ENCODE measurements at places on chromosomes 7 and 10.

DNA sequence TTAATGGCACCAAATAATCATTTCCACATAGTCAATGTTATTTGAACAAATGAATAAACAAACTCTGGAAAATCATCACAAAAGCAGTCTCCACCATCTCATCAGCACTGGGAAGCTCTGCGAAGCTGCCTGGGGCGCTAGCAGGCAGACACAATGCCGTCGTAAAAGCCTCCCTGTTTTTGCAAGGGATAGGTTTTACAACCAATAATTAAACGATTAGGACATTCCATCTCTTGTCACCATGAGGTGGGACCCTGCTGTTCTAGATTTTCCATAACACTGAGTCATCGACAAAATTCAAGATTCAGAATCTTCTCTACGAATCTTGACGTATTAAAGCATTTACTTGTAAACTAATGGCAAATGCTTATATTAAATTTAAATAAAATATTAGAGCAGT is 172.8 kb upstream of the AKR1E2 start:
- no peak for DNase-seq

DNA sequence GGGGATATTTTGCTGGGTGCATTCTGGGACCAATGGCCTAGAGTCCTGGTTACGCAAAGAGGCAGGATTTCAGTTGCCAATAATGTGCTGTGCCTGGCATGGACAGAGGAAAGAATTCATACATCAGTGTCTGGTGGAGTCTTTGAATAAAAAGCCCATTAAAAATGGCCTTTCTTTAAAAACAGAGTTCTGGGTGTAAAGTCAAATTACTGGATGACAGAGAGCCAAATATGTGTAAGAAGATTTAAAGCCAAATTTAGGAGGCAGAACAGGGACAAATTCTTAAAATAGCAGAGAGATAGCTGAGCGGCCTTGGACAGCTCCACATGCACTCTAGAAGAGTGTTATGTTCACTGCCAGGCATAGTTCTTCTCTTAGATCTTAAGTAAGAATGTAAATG is 60.8 kb upstream of the MEOX2 start:
- no peak for DNase-seq

GRCh38 chr10:80177781-80178636 is 27.3 kb downstream of the ANXA11 start:
- DNase-seq = no peak

DNA sequence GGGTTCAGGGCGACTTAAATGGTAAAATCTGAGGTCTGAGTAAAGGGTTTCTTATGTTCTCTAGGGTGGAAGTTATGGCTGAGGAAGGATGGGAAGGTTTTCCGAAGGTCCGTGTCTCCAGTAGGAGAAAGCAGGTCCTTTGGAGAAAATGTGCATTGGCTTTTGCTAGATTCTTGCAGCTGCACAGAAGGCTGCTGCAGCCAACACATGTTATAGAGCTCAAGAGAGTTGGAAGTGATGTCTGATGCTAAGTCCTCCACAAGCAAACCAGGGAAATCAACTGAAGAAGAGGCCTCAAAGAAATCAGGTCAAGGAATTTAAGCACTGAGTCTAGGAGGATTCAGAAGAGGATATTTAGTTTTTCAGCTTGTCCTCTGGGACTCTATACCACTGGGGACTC is 404.6 kb downstream of the LRMDA start:
- DNase-seq = no peak

DNA sequence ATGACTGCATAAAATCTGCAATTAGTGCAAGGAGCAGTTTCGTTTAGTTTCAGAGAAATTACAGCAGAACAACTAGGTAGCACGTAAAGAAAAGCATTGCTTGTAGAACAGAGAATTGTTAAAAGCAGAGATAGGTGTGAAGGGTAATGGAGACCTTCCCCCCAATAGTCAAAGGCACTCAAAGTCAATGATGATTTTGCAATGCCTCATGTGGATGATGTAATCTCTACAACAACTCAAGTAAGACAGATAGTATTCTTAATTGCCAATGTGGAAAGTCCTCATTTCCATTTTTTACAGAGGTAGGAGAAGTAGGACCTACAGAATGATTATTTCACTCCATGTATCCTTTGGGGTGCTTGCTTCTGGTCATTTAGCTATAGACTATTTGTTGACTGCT is 94.3 kb upstream of the GNAI1 start:
- DNase-seq = no peak

- no peak for DNase-seq
These were observed 18.5 kb downstream of the DLD start for GRCh38 chr7:107909445-107909844.

DNA sequence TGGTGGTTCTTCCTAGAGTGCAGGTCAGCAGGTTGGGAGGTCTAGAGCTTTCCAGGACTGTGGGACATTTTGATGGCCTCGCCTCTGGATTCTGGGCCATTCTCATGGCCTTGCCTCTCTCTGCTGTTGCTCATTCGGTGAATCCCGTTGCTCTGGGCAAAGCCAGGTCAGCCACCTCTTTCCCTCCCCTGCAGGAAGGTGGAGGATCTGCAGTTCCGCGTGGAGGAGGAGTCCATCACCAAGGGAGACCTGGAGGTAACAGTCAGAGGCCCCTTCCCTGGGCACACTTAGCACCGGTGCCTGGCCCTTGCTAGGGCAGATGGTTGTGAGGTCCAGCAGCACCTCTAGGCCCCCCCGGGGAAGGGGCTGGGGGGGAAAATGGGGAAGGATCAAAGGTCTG is 74.9 kb downstream of the CLIP2 start:
- no peak for DNase-seq

DNA sequence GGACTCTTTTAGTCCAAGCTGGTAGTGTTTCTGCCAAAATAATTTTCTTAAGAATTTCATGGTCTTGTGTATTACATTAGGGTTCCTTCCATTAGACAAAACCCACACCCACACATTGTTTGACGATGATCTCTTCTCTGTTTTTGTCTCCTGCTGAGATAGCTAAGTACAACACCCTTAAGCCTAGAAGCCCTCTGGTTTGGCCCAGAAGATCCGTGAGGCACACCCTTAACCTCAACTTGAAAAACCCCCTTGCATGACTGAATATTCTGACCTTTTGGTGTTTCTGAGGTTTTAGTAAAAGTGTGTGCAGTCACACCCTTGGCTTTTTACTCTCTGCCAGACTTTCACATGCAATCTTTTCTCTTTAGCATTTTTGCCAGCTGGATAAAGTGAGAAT is 29.3 kb upstream of the ERCC6 start:
- no peak for DNase-seq

GRCh38 chr7:6306471-6306870 is 34.0 kb upstream of the CYTH3 start:
- DNase-seq = no peak

- no peak for DNase-seq
These were observed 12.6 kb upstream of the SLC16A12 start for GRCh38 chr10:89547853-89548513.

DNA sequence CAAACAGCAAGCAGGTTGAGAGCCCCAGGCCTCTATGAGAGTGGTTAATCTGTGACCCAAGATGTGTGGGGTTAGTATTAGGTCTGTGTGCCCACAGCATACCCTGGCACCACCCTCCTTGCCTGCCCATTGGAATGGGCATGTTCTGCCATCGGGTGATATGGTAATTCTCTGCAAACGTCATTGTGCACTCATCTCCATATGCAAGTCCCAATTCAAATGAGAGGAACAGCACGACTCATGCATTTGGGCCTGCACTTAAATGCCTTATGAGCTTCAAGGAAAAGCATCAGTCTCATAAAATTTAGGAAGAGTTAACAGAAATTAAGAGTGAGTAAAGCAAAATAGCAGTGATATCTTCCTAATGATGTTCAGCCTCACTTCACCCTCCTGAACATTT is 133.9 kb upstream of the FGFR2 start:
- no peak for DNase-seq

DNA sequence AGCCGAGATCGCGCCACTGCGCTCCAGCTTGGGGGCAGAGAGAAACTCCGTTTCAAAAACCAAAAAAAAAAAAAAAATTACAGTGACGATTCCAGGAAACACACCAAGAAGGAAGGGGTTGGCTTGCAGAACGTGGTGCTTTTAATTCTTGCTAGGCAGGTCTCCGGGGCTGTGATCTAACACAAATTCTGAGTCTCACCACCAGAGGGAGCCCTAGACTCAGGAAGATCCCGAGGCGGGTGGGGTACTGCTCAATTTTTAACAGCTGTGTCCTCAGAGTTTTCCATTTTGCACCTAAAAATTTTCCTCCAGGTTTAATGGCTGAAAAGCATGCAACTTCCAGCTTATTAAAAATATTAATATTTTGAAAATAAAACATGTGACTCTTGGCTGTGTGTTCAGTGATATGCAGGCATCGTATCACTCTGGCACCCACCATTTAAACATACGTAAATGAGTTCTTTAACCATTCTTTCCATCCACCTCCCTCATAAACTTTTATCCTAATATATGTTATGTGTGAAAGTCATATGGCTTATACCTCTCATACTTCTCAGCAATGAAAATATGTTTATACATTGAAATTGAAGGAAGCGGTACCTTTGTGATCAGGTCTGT is 26.5 kb upstream of the NUB1 start:
- peak; percentile 63 for DNase-seq

- no peak for DNase-seq
These were observed 312.6 kb downstream of the FGFR2 start for GRCh38 chr10:121285406-121286196.

DNA sequence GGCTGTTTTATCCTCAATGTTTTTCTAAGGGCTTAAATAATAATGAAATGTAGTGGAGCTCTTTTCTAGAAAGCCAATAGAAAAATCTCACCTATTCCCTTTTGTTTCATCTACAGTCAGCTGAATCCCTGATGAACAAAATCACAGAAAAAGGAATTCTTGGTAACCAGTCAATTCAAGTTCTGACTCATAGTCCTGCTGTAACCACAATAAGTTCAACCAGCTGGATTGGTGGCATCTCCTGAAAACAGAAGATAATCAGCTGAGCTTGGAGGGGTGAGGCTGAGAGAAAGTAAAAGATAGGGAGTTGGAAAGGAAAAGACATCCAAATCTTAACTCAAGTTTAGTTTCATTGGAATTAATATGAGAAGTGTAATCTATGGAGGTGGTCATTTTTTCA is 772.1 kb downstream of the CCSER2 start:
- no peak for DNase-seq

GRCh38 chr7:70630818-70631457 is 501.0 kb upstream of the GALNT17 start:
- DNase-seq = no peak

DNA sequence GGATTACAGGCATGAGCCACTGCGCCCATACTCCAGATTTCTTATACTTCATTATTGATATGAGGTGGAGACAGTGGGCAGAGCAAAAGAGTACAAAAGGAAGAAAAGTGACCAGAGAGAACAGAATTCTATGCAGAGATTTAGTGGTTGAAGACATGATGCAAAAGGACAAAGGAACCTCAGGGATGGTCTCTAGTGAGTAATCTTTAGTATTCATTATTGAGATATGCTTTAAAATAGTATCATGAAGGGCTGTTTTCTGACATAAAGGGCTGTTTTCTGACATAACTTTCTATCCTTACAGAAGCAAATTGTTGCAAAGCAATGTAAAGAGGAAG is 81.2 kb upstream of the OIT3 start:
- DNase-seq = no peak

DNA sequence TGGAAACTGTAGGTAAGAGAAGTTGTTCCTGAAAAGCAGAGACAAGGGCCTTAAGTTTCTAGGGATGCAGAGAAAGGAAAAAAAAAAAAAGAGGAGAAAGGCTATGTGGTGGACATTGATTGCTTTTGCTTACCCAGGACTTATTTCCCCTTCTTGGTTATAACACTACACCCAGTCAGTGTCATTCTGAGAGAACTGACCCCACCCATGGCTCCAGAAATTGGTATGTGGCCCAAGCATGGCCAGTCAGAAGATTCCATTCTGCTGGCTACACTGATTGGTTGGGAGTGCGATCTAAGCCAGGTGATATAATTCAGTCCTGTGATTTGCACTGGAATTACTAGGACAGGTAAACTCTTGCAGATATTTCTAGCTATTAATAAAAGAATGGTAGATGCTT is 62.2 kb upstream of the EXOC4 start:
- DNase-seq = no peak

DNA sequence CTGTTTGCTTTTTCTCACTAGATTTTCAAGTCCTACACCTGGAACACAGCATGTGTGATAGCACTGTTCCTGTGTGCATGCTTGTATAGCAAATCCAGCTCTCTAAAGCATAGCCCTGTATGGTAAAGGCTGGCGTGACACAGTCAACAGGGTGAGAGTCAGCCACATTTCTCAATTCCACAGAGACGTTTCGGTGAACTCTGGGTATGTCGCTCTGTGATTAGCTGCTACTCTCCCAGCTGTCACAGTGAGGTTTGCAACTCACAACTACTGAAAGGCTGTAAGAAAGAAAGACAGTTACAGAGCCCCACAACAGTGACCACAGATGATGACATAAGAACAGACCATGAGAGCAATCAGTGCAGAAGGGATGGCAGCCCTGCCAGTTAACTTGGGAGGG is 170.6 kb upstream of the IMMP2L start:
- DNase-seq = no peak

DNA sequence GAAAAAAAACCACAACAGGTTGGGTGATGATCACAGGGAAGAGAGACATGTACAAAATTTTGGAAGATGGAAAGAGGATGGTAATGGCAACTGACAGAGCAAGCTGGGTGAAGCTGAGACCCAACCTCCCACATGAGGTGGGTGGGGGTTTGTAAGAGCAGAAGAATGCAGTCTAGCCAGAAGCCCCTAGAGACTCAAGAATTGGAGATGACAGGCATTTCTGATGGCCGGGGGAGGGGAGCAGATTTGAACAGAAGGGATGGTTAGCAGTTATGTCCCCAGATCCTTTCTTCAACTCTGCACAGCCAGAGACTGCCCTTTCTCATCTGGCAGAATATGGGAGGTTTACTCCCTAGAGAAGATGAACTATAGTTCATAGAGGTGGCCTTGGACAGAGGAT is 208.0 kb downstream of the GALNT17 start:
- DNase-seq = no peak

DNA sequence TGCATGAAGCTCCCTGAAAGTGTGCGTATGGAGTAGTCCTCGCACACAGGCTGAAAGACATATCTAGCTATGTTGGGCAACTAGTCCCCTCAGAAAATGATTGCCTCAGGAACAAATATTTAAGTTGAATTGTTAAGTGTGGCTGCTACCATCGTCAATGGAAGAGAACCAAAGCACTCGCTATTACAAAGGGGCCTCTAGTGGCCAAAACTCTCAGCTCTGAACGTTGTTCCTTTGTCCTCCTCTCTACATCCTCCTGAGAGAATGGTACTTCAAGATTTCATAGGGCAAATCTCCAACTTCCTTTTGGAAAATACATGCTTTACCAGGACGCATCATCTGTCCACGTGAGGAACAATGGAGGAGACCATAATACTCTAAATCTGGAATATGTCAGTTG is 209.9 kb downstream of the NRG3 start:
- no peak for DNase-seq

DNA sequence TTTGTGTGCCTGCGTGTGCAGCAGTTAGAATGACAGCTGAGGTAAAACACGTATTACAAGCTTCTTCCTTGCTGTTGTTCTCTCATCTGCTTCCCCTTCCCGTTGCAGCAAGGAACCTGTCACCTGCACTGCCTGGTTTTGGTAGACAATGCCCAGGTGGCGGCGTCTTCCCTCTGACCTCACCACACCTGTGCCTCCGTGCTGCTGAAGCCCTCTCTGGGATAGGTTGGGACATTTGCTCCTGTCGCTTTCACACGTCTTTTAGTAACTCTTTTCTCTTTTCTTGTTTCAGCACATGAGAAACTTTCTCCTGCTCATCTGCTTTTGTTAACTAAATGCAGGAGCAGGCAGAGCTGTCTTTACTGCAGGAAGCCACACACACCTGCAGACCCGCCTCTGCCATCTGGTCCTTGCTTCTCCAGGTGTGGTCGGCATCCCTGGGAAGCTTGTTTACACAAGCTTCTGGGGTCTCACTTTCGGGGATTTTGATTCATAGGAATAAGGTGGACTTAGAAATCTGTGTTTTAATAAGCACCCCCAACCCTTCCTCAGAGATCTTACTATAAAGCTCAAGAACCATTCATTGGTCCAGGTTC is 60.7 kb upstream of the EXOC6 start:
- DNase-seq = no peak

Data from stimulated activated CD4-positive, alpha-beta T cell treated with anti-CD3 and anti-CD28 coated beads, TNF-alpha, amount 100 ng/mL, for 1 hour (primary cell).